ENCODE measurements at places on chromosomes 6 and 20. TPM values are rescaled to one million over a fixed set of nuclear protein-coding genes. Genes with fewer than 3 reads are reported as not detected.
A peak's percentile ranks its signal among the peaks of the same experiment; 100 is the strongest.

The UNC5CL gene
- 2.0 TPM for total RNA-seq

- DNase-seq = no peak
Observed at GRCh38 chr6:31096215-31096614, 16.2 kb downstream of the C6orf15 start.

The ESR1 gene
- total RNA-seq = 3.2 TPM

DNA sequence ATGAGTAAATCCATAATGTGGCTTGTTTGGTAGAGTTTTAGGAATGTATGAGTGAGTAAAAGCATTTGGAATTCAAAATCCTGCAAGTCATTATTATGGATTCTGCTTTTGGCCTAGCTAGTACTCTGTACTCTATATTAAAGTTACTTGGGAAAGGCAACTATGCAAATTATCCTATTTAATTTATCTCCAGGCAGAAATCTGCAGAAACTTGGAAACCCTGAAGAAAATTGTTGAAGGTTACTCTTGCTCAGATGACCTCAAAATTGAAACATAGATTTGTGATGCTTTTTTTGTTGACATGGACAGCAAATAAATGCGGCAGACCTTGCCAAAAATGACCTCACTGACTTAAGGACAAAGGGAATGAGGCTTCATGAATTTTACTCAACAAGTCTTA, 477.1 kb upstream of the EYS start:
- no peak for DNase-seq

DNA sequence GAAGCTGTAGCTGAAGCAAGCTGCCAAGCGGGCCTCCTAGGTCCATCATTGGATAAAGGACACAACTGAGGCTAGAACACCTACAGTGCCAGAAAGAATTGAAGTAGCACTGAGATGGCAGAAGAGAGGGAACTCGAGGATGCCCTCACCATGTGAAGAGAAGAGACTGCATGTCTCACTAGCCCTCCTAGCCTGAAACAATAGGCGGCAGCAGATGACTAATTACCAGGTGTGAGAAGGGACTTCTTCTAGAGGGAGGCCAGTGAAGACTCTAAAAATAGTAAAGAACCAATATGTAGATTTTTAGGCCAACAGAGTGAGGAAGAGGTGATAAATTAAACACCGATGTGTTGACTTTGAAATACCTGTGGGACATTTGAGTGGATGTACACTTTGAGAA, 50.3 kb downstream of the LGSN start:
- no peak for DNase-seq

The BPIFA1 gene
- total RNA-seq = not detected

DNA sequence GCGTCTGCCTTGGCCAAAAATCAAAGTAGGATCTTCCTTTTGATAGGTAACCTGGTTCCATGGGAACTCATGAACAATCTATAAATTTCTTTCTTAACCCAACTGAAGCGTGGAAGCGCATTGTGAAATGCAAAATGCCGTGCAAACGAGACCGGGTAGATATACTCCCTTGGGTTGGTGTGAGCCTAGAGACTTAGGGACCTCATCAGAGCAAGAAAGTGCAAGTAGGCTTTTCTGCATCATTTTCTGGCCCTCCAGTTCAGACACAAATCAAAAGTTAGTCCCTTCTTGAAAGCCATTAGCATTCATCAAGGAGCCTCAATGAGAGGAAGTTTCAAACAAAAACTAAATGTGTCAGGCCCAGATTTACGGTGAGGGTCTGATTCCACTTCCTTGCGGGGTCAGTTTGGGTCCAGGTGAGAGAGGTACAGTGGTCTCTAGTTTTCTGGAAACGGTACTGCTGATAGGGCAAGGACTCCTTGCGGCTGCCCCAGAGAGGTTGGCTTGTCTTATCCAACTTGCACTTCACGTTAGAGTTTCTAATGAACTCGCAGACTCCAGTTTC, 5.3 kb upstream of the ZNF184 start:
- DNase-seq = no peak

The TUBB2A gene
- 37.5 TPM for total RNA-seq

DNA sequence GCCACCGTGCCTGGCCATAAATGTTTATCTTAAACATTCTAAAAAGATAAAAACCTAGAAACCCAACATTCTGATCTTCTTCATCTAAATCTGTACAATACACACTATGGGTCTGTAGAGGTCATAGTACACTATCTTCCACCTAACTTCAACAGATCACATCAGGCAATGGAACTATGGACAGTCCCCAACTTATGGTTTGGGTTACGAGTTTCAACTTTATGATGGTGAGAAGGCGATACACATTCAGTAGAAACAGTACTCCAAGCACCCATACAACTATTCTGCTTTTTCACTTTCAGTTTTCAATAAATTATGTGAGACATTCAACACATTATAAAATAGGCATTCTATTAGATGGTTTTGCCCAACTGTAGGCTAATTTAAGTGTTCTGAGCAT, 23.1 kb downstream of the FKBP5 start:
- no peak for DNase-seq

- no peak for DNase-seq
Observed at GRCh38 chr6:89667872-89668556, 29.5 kb upstream of the LYRM2 start.

- DNase-seq = no peak
Observed at GRCh38 chr6:87553159-87553765, 36.5 kb downstream of the RARS2 start.

- DNase-seq = peak; percentile 10
Observed at GRCh38 chr6:41638935-41639808, 904 bp downstream of the MDFI start.

GRCh38 chr20:32004963-32005362, 5.3 kb upstream of the CCM2L start:
- DNase-seq = no peak

DNA sequence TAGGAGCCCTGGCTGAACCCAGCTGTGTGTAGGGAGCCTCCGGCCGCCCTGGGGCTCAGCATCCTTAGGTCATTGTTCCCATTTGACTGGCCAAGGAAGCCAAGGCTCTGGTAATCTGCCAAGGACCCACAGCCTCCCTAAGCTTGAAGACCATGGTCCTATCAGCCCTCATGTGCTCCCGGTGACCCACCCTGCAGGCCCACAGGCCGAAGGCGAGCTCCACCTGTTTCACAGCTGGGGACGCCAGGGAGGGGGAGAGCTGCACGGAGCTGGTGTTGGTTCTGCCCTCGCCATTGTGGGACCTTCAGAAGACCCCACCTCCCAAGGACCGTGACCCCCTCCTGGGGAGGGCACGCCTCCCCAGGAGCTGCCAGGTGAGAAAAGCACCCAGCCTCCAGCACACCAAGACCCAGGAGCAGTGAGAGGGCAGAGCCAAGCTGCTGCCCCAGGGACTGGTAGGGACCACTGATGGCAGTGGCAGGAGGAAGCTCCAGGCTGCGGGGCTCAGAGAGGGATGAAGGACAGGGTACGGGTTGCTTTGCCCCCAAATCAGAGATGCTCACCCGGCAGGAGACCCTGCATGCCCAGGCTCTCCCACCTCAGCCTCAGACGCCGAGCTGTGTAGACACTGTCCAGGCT, 30.7 kb upstream of the MRGBP start:
- no peak for DNase-seq

DNA sequence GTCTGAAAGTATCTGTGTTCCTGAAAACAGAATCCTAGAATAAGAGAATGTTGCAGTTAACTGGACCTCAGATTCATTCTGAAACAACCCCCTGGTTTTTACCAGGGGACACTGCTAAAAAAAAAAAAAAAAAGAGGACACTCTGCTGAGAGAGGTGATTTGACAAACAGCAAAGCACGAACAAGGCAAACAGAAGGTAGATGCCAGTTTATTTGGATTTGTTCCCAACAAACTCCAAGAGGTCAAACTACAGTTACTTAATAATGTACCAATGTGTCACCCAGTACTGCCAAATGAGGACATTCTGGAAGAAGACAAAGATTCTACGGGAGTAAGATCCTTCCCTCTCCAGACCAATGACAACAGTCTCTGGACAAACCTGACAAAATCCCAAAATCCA, 40.6 kb upstream of the SLC22A16 start:
- no peak for DNase-seq

GRCh38 chr6:81937296-81937937, 184.9 kb upstream of the TENT5A start:
- no peak for DNase-seq

The TRMT6 gene
- total RNA-seq = 8.8 TPM

DNA sequence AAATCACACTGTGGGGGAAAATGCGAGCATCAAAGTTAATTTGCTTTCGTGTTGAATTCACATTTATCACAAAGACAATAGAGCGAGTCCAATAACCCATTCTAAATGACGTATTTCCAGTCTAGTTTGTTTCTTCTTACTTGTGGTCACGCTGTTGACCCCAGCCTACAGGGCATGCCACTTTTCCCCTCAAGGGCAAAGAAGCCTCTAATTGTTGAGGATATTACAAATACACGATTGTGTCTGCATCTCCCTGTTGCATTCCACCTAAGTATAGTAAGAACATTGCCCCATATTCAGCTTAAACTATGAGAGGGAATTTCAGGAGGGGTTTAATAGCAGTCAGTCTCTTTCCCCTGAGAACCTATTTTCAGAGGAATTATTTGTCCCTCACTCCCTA, 37.4 kb upstream of the DSP start:
- DNase-seq = no peak

- no peak for DNase-seq
Observed at GRCh38 chr6:79898076-79898475, 49.3 kb downstream of the ELOVL4 start.

DNA sequence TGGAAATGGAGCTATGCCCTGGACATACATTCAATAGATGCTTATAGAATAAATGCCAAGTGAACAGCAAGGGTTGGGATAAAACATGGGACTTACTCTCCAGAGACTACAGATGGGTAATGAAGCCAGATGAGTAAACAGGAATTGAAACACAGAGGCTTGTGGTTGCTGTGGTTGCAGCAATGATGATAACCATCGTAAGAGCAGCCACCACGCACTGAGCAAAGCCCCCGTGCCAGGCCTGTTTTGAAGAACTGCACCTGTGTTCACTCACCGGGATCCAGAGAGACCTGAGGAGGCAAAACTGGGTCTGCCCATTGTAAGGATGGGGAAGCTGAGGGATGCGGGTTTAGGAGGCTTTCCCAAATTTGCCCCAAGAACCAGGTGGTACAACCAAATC, 431.1 kb upstream of the CDH4 start:
- no peak for DNase-seq

DNA sequence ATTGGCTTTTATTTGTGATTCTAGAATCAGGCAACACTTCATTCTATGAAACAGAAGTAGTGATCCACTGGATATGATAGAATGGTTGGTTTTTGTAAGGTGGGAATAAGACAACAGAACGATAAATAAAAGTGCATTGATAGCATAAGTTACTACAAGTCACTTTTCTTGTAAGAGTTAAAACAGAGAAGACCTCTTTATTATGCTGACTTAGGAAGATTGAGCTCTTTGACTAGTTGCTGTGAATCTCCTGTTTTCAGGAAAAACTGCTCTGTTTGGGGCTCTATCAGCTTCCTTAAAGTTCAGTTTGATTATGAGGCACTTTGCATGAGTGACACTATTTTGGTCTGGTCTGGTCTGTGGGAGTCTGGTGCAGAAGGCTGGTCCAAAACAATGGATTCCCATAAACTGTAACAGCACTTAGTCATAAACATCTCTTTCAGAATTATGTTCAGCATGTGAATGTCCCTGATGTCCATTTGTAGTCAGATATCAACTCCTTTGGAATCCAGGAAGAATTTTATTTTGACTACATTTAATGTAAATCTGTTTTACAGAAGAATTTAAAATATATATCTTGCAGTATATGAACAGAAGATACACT, 35.0 kb upstream of the DSE start:
- DNase-seq = no peak

DNA sequence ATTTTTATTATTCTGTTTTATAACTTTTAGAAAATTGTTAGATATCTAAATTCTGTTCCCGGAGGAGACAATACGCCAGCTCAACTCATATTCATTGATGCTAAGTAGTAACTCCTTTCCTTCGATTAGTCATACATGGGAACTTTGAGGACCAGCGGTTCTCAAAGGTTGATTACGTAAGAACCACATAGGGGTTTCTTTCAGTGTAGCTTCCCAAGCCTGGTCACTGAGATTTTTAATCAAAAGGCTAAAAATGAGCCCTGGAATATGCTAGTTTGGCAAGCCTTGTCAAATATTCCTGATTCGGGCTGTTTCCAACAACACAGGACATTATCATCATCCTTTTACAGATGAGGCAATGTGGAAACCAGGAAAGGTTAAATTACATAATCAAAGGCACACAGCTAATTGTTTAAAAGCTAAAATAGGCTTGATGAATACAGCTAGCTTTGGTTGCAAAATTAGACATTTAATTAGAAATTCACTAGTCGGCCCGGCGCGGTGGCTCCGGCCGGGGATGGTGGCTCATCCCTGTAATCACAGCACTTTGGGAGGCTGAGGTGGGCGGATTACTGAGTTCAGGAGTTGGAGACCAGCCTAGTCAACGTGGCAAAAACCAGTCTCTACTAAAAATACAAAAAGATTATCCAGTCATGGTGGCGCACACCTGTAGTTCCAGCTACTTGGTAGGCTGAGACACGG, 14.6 kb upstream of the MEI4 start:
- DNase-seq = no peak

DNA sequence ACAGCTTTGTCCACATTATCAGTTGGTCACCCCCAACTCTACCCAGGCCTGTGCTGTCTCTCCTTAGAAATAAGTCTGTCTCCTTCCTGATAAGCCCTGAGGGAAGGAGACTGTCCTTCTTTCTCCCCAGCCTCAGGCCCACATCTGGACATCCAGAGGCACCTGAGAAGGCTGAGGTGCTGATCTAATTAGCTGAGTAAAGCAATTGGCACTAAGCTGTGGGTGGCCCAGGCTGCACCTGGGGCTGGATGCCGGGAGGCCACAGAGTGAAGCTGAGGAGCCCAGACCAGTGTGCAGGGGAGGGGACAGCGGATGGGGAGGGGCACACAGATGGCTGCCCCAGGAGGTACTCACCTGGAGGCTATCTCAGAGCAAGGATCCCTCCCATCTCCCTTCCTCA, 26.2 kb upstream of the BMP7 start:
- DNase-seq = no peak

- no peak for DNase-seq
Observed at GRCh38 chr6:6148192-6148815, 141.6 kb upstream of the NRN1 start.

GRCh38 chr20:62953839-62954703, 1.6 kb downstream of the SLC17A9 start:
- DNase-seq = peak; percentile 84

DNA sequence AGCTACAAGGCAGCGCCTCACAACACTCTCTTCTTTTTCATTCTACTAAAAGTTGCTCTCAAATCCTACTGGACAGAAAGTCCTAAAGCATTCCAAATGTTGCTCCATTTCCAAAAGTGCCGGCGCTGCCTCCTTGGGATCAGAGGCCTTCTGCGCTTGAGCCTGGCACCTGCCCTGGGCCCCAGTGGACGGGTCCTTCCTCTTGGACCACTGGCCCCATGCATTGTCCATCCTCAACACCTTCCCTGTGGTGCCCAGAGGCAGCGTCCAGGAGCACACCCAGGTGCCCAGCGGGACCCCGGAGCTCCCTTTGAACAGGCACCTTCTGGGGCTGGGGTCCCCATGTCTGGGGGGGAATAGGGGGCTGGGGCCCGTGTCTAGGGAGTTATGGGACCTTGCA, 205.2 kb downstream of the ERMARD start:
- DNase-seq = no peak

The RPS18 gene
- total RNA-seq = 2,469 TPM
